ENCODE measurements at places on chromosomes 4 and X.

GRCh38 chr4:24813732-24814131 lies 18.4 kb downstream of the SOD3 start:
- DNase-seq, result no peak

DNA sequence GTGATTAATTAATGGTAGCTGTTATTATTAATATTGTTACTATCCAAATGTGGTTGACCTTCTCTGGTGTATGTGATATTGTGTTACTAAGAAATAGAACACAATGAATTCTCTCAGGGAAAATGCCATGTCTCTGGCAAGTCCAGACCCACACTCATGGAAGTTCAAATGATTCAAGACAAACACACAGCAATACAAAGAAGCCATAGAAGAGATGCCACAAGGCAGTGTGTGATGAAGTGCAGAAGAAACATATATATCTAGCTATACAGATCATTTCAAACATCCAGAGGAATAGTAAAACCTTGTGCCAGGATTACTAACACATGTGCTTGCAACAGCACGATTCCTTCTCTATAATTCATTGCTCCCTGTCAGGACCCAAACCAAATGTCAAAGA lies 93.1 kb upstream of the SOD3 start:
- DNase-seq, result no peak

GRCh38 chr4:160026721-160027120 lies 923.8 kb downstream of the RAPGEF2 start:
- DNase-seq, result no peak

GRCh38 chrX:95703696-95704095 lies 980.9 kb upstream of the DIAPH2 start:
- no peak for DNase-seq

GRCh38 chr4:13054420-13054970 lies 429.6 kb downstream of the RAB28 start:
- no peak for DNase-seq

DNA sequence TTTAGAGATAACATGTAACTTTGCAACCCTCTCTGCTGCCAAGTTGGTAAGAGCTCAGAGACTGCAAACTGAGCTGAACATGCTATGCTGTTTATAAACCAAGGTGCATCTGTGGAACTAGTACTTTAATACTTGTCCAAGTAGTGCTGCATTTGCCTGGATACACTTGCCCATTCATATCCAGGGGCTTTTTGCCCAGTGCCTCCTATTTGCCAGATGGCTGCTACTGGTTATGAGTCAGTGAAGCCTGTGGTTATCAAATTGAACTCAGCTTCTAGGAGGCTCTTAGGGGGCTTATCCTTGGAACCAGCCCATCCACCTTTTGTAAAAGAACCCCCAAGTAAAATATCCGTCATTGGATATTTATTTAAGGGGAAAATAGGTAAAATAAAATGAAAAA lies 79.6 kb downstream of the AFF2 start:
- DNase-seq, result no peak

GRCh38 chr4:120540625-120541024 lies 381.9 kb downstream of the PRDM5 start:
- no peak for DNase-seq

DNA sequence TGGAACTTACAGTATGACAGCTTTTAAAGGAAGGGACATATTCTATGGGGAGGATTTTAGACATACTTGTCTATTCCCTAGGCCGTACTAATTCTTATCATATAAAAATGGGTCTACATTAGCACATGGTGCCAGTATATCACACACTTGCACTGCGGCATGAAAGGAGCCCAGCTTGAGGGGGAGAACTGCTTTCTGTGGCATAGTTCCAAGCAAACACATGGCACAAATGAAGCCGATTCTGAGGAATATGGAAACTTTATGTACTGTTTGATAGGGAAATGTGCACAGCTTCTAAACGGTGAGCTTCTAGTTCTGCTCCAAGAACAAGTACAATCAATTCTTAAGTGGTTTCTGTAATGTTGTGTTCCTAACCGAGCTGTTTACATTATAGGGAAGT lies 675.6 kb upstream of the FTHL17 start:
- DNase-seq, result no peak

- no peak for DNase-seq
Measured at GRCh38 chr4:8727131-8727530, 134.6 kb downstream of the CPZ start.

- no peak for DNase-seq
Measured at GRCh38 chrX:40552768-40553167, 28.0 kb upstream of the ATP6AP2 start.

GRCh38 chr4:145609481-145610427 lies 9.4 kb upstream of the MMAA start:
- no peak for DNase-seq

DNA sequence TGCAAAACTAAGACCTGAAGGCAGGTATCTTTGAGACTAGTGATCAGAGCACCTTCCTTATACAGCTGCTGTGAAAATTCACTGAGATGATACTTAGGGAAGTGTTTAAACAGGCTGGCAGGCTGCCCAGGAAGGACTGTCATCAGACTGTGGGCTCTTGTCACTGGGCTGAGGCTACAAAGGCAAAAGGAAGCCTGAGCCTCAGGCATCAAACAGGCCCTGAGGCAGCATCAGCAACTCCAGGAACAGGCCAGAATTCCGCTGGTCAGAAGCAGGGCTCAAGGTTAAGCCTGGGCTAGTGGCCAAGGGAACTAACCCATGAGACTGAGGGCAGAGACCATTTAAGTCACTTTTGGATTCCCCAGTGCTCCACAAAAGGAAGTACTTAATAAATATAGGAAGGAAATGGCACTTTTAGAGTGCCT lies 12.8 kb downstream of the PJA1 start:
- DNase-seq, result no peak

DNA sequence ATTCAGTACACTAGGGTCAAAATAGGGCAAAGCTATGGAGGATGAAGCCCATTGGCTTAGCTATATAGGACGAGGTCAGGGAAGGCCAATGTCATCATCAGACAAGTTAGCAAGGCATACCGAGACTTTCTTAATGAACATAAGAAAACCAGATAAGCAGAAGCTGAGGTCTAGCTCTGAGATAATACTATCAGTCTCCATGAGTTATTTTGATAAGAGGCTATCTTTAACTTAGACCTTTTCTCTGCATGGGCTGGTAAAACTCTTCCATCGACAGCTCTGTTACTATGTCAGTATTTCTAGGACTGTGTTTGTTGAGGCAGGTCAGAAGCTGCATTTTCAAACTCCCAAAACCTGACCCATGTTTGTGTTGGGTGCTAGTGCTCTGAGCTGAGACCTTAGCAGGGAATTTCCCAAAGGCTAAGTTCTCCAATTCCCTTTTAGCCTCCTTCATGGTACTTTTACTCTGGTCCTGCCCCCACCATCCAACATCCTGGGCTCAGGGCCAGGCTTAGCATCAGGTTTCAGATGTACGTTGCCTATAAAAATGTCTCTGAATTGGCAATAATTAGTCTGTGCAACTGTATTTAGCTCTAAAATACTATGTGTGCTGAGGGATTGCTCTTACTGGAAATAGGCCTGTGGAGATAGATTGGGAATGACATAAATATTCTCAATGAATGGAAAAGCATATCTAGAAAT lies 29.3 kb upstream of the LRAT start:
- DNase-seq, result no peak

- no peak for DNase-seq
Measured at GRCh38 chrX:97672138-97672537, 788.4 kb downstream of the RPA4 start.

DNA sequence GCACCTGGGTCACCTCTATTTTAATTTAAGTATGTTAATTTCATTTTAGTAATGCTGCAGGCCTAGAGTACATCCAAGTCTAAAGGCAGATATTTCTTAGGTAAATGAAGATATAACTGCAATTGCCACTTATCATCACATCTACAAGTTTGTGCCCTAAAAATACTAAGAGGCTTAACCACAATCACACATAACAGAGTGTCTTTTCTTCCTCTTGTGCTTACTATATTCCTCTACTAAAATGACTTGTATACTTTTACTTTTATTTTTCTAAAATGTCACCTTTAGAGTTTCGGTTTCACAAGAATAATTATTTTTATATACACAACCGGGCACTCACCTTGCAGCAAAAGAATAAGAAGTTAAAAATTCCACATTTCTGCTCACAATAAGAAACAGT lies 77.9 kb downstream of the EFHC2 start:
- no peak for DNase-seq

GRCh38 chr4:182140547-182140946 lies 102.7 kb upstream of the TENM3 start:
- no peak for DNase-seq
